ENCODE measurements at places on chromosomes 5 and 9.

GRCh38 chr5:107542831-107543231 lies 127.9 kb downstream of the EFNA5 start:
- DNase-seq, result peak; percentile 64

DNA sequence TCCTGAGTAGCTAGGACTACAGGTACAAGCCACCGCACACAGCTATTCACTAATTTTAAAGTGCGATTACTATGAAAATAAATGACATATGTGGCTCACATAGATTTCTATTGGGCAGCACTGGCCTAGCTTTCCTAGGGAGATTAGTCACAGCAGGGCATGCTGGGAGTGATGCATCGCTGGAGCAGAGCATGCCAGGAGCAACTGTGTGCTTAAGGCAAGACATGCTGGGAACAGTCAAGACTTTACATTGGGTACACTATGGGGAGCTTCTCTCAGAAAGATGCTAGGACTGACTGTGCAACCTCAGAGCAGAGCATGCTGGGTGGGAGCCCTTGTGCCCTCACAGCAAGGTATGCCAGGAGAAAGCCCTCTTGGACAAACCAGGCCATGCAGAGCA lies 9.3 kb downstream of the ST6GALNAC6 start:
- DNase-seq, result no peak

- DNase-seq, result no peak
These were observed 132.7 kb upstream of the IER5L start for GRCh38 chr9:129310666-129311350.

DNA sequence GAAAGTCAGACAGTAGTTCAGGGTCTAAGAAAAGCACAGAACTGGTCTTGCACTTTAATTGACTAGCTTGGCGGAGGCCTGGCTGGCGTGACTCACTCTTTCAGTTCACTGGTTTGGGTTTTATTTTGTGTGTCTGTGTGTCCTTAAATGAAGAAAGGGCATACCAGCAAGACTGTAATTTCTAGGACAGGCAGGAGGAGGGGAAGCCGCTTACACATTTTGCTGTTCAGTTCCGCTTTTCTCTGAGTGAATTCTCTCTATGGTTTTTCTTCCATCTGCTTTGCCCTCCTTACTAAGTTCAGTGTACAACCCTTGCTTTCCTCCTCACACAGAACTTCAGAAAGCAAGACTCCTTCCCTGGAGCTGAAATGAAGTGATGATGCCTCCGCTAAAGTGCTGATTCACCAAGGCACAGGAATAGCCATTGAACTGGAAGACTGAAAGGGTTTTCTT lies 150.8 kb downstream of the MEF2C start:
- no peak for DNase-seq

GRCh38 chr5:56535347-56535746 lies 280.0 kb upstream of the MAP3K1 start:
- DNase-seq, result no peak
